ENCODE measurements at places on chromosomes 12 and 14.

- DNase-seq, result no peak
These were observed 99.2 kb downstream of the GCH1 start for GRCh38 chr14:54803396-54803795.

DNA sequence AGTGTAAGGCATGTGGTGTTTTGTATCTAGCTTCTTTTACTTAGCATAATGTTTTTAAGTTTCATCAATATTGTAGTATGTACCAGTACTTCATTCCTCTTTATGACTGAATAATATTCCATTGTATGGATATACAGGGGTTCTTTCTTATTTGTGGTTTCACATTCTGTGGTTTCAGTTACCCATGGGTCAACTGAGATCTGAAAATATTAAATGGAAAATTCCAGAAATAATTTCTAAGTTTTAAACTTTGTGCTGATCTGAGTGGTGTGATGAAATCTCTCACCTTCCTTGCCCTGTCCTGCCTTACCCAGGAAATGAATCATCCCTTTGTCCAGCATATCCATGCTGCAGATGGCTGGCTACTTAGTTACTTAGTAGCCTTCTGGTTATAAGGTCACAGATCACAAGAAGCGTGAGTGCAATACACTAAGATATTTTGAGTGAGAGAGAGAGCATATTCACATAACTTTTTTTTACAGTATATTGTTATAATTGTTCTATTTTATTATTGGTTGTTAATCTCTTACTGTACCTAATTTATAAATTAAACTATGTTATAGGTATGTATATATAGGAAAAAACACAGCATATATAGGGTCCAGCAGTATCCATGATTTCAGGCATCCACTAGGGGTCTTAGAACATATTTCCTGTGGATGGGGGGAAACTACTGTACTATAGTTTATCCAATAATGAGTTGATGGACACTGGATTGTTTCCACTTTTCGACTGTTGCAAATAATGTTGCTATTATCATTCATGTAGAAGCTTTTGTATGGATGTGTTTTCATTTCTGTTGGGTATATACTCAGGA lies 59.6 kb upstream of the LRTM2 start:
- DNase-seq, result no peak

DNA sequence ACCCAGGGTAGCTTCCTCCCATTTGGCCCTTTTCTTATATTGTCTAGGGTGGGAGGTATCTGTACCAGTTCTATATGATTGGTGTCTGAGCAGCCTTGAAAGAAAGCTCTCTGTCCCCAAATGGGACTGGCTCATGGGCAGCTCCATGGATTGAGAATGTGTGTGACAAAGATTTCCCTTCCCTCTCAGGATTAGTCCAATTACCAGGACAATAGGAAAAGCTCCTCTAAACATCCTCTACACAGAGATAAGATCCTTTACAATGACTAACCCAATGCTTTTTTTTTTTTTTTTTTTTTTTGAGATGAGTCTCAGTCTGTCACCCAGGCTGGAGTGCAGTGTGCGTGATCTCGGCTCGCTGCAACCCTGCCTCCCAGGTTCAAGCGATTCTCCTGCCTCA lies 112.1 kb downstream of the SLC35F4 start:
- no peak for DNase-seq

DNA sequence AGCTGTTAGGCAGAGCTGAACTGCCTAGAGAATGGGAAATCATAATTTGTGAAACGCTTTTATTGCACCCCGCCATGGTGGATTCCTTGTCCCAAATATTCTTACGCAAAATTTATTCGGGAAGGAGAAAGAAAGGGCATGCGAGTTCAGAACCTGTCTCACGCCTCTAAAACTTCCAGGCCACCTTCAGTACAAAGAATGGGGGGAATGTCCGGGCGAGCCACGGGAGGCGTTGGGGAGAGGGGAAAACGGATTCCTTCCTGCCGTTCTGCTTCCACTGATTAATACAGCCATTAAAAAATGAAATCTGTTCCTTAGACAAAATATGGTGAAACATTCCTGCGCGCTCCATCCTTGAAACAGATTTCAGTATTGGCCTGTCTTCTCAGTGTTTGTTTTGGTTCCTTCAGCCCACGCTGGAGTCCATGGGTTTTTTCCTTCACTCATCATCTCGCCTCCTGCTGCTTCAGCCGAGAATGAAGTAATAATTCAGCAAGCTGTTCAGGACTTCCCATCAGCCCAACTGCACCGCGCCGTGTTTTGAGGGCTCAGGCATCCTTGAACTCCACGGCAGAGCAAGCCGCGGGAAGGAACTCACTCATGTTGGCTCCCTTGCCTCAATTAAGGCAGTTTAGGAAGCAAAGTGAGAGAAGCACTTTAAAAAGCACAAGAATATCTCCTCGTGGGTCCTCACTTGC lies 47.7 kb upstream of the CDKN3 start:
- DNase-seq, result no peak

DNA sequence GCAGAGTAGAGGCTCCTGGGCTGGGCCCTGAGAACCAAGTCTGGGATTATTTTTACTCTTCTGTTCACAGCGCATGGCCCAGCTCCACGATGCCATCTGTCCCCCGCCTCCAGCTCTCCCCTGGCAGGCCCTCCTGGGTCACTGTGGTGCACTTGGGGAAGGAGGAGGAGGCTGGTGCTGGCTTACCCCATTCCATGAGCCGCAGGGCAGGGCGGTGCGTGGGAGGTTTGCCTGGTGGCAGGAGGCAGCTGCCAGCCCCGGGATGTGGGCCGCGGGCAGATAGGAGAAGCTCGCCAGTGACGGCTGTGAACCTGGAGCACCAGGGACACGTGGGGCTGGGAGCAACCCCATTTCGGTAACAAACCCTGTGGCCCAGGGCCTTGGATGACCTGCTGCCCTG lies 23.2 kb downstream of the TEAD4 start:
- no peak for DNase-seq

All from Caco-2 (cell line).